ENCODE measurements at places on chromosomes 16 and 17.

GRCh38 chr17:17225901-17226300 is 11.1 kb downstream of the FLCN start:
- DNase-seq, result no peak

DNA sequence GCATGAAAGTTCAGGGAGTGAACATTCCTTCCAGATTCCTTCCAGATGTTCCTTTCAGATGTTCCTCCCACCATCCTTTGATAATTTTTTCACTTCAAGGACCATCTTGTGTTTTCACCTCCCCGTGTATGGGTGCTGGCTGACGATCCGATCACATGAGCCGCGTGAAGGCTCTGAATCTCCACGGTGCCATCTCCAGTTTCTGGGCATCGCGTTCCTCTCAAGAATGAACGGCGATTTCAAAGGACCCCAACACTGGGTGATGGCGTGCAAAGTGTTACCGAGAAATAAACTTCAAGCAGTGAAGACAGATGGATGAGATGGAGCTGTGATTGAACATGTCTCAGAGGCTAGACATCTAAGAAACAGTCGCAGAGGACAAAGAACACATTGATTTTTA is 245.3 kb downstream of the GSG1L start:
- no peak for DNase-seq

- DNase-seq, result no peak
These were observed 8.3 kb upstream of the CHD3 start for GRCh38 chr17:7880076-7880868.

GRCh38 chr16:29686740-29687332 is 7.9 kb downstream of the QPRT start:
- peak; percentile 31 for DNase-seq

GRCh38 chr16:83409347-83409746 is 398.4 kb upstream of the HSBP1 start:
- no peak for DNase-seq

DNA sequence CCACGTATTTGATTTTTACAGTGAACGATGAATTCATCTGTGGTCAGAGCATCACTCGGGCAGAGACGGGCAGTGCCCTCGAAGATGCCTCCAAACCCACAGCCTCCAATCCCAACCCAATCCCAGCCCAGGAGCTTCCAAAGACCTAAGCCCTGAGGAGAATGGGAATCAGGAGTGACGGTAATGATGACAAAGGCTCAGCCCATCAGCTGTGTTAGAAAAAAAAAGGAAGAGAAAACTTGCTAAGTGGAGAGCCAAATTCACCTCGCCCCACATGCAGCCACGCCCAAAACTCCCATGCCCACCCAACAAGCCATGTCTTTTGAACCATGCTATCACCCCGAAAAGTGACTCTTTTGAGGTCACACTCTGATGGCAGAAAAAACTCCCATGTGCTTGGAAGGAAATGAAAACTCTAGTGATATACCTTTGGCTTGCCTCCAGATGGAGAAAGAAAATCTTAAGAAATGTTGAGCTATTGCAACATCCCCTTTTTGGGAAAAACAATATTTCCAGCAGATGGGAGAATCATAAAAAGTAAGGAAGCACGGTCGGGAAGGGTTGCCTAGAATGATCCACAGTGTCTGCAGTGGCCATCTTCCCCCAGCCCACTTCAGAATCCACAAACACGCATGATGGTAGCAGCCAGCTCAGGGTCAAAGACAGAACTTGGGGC is 37.7 kb downstream of the XYLT1 start:
- DNase-seq, result no peak

- peak; percentile 22 for DNase-seq
These were observed 88.4 kb downstream of the RTN4RL1 start for GRCh38 chr17:1936766-1937165.

DNA sequence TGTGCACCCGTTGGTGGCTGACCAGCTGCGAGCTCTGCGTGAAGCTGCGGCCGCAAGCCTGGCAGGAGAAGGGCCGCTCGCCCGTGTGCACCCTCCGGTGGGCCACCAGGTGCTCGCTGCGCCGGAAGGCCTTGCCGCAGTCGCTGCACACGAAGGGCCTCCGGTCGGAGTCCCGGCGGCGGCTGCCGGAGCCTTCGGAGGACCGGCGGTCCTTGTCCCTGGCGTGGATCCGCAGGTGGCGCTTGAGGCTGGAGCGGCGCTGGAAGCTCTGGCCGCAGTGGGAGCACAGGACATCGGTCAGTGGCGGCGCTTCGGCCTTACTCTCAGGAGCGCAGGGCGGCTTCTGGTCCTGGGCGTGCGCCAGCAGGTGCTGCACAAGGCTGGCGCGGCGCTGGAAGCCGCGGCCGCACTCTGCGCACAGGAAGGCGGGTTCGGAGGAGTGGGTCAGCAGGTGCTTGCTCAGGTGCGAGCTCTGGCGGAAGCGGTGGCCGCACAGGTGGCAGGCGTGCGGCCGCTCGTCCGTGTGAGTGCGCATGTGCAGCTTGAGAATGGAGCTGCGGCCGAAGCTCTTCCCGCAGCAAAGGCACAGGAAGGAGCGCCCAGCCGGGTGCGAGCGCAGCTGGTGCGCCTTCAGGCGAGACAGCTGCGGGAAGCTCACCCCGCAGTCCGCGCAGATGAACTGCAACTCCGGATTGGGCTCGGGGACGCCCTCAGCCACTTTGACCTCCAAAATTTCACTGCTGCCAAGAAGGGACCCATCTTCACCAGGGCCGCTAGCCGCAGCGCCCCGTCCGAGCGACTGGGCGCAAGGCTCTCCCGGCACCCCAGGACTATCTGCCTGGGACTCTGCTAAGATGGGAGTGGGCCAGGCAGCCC is 9.1 kb downstream of the ZSCAN10 start:
- DNase-seq, result peak; percentile 25

DNA sequence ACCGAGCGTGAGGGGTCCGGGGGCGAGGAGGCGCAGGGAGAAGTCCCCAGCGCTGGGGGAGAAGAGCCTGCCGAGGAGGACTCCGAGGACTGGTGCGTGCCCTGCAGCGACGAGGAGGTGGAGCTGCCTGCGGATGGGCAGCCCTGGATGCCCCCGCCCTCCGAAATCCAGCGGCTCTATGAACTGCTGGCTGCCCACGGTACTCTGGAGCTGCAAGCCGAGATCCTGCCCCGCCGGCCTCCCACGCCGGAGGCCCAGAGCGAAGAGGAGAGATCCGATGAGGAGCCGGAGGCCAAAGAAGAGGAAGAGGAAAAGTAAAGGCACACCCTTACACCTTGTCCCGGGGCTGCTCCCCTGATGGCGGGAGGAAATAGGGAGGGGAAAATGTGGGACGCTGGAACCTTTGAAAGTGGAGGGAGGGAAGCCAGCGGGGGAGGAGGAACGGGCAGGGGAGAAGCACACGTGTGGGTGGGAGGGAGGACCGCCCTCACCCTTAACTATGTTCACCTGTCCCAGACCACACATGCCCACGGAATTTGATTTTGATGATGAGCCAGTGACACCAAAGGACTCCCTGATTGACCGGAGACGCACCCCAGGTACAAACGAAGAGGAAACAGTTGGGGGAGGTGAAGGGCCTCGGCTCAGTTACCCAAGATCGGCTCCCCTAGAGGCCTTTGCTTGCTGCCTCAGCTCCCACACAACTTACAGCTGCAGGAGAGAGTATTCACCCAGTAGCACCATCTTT is 916 bp downstream of the PAGR1 start:
- DNase-seq, result peak; percentile 55

- DNase-seq, result no peak
These were observed 29.5 kb downstream of the SMYD4 start for GRCh38 chr17:1800240-1800639.

GRCh38 chr16:85566561-85567100 is 46.5 kb upstream of the GSE1 start:
- no peak for DNase-seq

DNA sequence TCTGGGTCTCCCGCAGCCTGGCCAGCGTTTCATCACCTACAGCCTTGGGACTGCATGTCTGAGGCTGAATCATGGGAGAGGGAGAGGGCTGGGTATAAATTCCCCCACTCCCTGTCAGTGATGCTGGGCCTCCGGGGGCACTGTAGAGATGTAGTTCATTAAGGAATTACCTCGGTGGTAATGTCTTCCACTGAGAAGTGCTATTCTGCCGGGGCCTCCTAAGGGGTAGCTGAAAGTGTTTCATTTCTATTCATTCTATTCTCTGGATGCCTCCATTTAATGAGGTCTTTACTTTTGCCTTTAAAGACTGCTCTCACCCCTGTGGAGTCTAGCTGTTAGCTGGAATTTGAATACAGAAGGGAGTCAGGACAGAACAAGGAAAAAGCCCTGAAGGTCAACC is 116.4 kb upstream of the HS3ST4 start:
- no peak for DNase-seq

DNA sequence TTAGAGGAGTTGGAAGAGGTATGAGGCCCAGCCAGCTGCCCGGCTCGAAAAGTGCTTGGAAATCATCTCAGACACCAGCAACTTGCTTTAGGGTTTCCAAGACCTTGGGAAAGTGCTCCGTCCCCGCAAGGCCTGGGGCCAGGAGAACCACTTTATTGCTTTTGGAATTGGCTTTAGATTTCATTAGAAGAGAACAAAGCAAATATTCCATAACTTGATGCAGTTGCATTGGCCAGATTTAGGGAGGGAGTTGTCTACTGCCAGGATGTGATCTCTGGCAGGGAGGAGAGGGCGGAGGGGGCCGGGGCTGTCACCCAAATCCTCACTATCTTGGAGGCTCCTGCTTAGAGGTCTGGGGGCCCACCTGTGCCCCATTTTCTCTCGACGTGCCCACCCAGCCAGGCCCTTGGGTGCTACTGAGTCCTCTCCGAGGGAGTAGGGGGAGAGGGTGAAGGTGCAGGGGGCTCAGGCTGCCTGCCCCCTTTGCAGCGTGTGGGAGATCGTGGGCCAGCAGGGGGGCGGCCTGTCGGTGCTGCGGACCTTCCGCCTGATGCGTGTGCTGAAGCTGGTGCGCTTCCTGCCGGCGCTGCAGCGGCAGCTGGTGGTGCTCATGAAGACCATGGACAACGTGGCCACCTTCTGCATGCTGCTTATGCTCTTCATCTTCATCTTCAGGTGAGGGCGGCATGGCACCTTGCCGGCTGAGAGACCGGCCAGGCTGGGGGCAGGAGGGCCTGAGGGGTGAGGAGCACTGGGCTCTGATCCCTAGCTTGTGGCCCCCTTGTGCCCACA is 30.6 kb downstream of the CACNA1G start:
- DNase-seq, result no peak

DNA sequence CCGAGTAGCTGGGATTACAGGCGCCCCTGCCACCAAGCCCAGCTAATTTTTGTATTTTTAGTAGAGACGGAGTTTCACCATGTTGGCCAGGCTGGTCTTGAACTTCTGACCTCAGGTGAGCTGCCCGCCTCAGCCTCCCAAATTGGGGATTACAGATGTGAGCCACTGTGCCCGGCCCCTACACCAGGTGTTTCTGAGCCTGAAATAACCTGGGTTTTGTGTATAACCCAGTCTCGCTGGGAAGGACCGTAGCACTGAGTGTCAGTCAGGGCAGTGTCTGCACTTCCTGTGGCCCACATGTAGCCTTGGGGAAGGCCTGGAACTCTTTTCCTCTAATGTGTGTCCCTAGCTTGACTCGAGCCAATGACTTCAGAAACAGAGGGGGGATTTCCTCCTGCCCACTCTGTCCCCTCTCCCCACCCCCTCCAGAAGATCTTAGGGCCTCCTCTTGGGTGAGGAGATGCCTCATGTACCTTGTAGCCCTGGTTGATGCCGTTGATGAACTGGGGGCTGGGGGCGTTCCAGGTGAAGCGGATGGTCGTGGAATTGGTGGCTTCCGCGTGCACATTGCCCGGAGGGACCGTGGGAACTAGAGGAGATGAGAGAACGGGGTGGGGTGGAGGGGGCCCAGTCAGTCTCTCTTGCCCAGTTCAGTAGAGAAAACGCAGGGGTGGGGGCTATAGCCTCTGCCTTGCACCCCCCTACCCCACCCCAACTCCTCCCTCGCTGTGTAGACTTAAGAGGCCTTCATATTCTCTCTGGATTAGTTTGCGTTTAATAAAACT is 102.6 kb upstream of the CDC42EP4 start:
- DNase-seq, result no peak

DNA sequence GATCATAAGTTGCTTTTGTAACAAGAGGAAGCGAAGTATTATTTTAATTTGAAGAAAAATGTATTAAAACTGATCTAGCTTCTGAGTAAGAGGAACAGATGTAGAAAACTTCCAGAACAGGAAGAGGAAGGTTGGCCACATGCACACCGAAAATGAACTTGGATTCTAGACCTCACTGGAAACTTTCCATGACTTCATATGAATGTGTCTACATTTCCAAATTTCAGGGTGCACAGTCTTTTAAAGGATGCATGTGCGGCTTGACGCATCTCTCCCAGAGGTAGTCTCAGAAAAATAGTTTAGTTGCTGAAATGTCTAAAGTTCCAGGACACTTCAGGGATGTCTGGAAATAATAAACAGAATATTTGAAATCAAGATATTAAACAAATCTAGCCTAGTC is 275.1 kb upstream of the MYOCD start:
- DNase-seq, result no peak

- no peak for DNase-seq
These were observed 146.3 kb upstream of the FOXF1 start for GRCh38 chr16:86363836-86364618.

- DNase-seq, result no peak
These were observed 141.9 kb upstream of the NOG start for GRCh38 chr17:56451629-56452028.

- no peak for DNase-seq
These were observed 42.1 kb upstream of the TAOK1 start for GRCh38 chr17:29347831-29348629.

DNA sequence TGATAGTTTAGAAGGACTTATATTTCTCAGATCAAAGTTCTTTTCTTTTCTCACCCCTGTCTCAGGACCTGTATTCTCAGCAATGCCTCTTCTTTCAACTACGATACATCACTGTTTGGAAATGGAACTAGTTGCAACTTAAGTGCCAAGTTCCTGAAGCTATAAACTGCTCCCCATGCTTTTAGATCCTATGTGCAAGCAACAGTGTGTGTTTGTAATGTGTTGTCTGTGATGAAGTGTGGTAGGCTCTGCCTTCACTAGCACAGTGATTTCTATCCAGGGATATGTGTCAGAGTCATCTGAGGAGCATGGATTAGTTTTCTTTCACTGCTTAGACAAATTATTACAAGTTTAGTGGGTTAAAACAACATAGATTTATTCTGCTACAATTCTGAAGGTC is 18.4 kb downstream of the ZP2 start:
- DNase-seq, result no peak

GRCh38 chr17:36923814-36924221 is 13.5 kb upstream of the LHX1 start:
- no peak for DNase-seq

DNA sequence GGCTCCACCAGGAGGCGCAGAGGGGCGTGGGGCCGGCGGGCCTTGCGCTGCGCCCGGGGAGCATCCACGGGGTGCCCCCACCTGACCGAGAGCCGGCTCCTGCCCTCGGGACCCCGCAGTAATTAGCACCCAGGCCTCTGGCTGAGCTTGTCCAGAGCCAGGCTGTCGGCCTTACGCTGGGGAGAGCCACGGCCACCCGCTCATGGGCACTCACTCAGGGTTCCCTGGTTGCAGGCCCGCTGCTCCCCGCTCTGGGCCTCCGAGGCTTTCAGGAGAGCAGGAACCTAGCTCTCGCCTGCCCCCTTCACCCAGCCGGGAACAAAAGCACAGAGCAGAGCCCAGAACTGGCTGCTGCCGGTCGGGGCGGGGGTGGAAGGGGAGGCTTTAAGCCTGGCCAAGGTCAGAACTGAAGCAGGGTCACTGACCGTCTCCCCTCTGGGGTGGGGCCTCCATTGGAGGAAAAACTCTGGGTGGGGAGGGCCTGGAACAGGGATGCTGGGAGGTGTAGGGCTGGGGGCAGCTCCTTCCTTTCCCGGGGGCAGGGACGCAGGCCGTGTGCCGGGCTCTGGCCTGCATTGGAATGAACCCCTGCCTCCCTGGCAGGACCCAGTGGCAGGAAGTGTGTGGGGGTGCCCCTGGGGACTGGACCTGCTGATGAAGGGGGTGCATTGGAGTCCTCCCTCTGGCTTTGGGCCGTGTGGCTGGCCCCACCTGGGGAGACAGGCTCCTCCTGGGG is 12.3 kb downstream of the GLIS2 start:
- DNase-seq, result peak; percentile 85
